ENCODE measurements at places on chromosomes 13 and 19.

DNA sequence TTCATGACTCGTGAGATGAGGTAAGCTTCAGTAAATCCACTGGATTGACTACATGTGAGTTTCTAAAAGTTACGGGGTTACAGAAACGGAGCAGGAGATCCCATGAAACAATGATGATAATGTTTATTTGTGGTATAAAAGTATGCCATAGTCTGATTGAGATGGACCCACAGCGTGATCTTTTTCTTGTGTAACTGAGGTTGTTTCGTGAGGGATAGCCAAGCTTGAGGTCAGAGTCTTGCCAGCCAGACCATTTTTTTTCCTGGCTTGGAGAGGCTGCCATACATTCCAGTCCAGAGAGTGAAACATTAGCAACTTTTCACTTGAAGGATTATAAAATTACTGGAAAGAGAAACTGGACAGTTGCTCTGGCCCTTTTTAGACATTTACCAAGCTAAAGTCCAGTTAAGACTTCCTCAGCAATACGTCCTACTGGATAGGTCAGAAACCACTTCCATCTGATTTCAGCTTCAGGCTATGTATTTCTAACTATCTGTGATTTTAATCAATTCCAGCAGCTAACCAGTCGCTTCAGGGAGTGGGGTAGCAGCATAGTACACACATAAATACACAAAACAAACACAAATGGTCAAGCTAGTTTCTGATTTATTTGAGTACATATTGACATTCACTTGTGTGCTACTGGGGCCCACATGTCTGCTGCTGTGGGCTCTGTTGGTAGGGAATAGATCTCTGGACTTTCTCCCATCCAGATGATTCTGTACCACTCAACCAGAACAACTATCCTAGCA is 194.6 kb downstream of the POSTN start:
- DNase-seq: peak; percentile 78

GRCh38 chr19:18774782-18775444 is 16.2 kb downstream of the COMP start:
- no peak for DNase-seq

DNA sequence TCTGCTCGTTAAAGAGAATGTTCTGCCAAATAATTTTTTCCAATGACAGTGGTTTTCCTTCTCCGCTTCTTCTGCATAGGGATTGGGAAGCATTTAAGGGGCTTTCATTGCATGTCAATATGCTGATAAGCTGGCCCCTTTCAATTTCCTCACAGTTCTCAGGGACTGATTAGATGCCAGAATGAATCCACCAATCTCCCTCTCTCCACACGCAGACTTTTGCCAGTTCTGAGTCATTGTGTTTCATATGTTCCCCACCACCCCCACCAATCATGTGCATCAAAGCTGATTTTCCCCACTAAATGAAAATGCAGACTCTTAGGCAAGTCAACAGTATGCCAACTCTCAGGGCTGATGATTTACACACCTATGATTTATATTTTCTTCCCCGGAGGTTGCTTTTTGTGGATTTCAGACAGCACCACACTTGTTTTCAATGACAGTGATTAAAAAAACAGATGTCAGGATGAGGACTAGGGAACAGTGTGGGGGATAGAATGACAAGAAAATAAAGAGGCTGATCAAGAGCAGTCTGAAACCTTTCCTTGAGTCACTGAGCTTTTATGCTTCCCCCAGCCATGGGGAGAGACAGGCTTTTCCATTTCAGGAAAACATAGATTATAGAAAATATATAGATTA is 47.9 kb upstream of the C13orf42 start:
- peak; percentile 14 for DNase-seq

GRCh38 chr19:3028305-3029064 is 595 bp downstream of the TLE2 start:
- DNase-seq: no peak

- no peak for DNase-seq
These were observed 547.7 kb upstream of the KLF12 start for GRCh38 chr13:74681891-74682290.
